ENCODE measurements at places on chromosomes 5 and 9.

- no peak for DNase-seq
Measured at GRCh38 chr9:129525656-129526196, 95.2 kb downstream of the C9orf50 start.

GRCh38 chr9:81032030-81032572 is 657.2 kb downstream of the TLE1 start:
- no peak for DNase-seq

DNA sequence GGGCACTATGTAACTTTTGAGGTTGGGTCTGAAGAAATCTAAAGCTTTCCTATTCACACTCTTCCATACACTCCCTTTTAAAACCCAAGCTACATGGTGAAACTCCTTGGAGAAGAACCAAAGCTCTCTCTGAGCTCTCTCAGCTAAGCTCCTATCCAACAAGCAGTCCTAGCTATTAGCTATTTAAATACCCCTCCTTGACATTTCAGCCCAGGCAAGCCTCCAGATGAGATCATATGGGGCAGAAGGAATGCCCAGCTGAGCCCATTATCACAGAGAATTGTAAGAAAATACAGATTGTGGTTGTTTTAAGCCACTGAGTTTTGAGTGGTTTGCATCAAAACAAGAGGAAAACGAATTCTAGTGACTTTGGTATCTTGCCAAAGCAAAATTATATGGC is 15.2 kb downstream of the HSPB3 start:
- DNase-seq, result no peak

DNA sequence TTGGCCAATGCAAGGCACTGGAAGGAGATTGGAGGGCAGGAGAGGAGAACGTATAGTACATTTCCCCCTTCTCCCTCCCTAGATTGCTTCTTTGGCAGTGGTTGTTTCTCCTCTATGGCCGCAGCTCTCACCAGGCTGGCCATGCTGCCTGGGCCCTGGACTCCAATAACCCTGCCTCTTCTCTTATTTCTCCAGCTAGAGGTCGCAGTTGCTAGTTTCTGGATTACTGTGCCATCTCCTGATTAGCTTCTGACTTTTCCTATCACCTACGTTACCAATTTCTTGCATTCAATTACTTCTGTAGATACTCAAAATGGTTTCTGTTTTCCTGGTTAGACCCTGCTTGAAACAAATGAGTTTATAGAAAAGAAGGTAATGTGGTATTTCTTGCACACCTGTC is 2.4 kb upstream of the MACIR start:
- no peak for DNase-seq

- DNase-seq, result no peak
Measured at GRCh38 chr9:120326049-120326693, 253.8 kb downstream of the CDK5RAP2 start.

DNA sequence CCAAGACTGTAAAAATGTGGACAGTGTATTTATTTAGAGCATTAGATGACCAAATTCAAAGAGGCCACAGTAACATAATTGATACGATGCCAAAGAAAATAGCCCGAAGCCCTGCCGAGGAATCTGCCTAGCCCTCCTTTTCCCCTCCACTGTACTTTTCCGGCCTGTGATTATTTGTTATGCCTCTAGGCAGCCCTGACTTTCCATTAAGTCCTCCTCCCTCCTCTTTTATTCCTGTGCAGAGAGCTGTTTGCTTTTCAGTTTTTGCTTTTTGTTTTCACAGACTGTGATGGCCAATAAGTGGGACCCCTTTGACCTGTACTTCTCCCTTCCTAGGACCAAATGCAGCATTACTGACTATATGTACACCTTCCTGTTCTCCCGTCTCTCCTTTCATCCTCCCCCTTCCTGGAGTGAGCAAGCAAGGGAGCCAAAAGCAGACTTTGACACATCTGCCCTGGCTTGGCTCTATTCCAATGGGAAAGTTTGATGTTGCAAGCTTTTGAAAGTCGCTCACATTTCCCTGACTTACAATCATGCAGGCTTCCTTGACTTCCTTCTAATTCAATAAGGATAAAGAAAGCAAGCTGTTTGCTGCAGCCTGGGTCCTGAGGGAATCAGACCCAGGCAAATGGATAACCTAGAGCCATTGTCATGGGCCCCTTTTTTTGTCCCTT is 76.1 kb downstream of the NREP start:
- no peak for DNase-seq

DNA sequence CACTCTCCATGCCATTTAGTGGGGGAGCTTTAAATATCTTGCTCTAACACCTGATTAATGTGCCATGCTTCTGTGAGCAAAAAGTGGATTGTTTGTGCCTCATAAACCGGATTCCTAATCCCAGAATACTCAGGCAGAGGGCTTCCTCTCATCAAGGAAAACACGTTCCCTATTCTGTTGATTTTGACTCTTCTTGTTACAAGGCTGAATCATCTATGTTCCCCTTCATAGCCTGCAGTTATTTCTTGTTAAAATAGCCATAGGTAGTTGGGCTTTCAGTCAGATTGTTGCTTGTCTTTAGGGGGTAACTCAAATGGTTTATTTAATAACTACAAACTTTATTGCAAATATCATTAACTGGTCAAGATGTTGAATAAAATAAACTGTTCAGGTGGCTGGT is 26.6 kb downstream of the ROPN1L start:
- DNase-seq, result no peak

GRCh38 chr5:58369513-58370190 is 90.2 kb downstream of the PLK2 start:
- no peak for DNase-seq

Data from activated CD4-positive, alpha-beta T cell treated with anti-CD3 and anti-CD28 coated beads, Interleukin-2, amount 50 U/mL, for 1 hour (primary cell).